ENCODE measurements at places on chromosomes 1 and 21. TPM values are rescaled to one million over a fixed set of nuclear protein-coding genes. Genes with fewer than 3 reads are reported as not detected.

The IER5 gene
- 33.9 TPM for polyA plus RNA-seq

The FCGR3B gene
- 13.2 TPM for polyA plus RNA-seq

The OR14I1 gene
- polyA plus RNA-seq: not detected

The ACTL8 gene
- polyA plus RNA-seq: not detected

The LINGO4 gene
- not detected for polyA plus RNA-seq

The TTC22 gene
- 1.9 TPM for polyA plus RNA-seq

The PHTF1 gene
- 7.4 TPM for polyA plus RNA-seq

The GLIS1 gene
- polyA plus RNA-seq: 0.26 TPM

The RUNX3 gene
- 17.3 TPM for polyA plus RNA-seq

The OR14K1 gene
- polyA plus RNA-seq: not detected

The PGLYRP4 gene
- polyA plus RNA-seq: not detected

The PUSL1 gene
- 9.8 TPM for polyA plus RNA-seq

The TAF1A gene
- polyA plus RNA-seq: 4.9 TPM

The NMNAT2 gene
- 0.05 TPM for polyA plus RNA-seq

The TFB2M gene
- 10.2 TPM for polyA plus RNA-seq

The ADGRL2 gene
- 7.1 TPM for polyA plus RNA-seq

The C1orf216 gene
- 4.2 TPM for polyA plus RNA-seq

The ILF2 gene
- 90.3 TPM for polyA plus RNA-seq

The HCRTR1 gene
- not detected for polyA plus RNA-seq

The AMY2A gene
- polyA plus RNA-seq: 0.09 TPM

The TMOD4 gene
- 0.44 TPM for polyA plus RNA-seq

The TRIM46 gene
- polyA plus RNA-seq: 0.46 TPM

The MARK1 gene
- 1.2 TPM for polyA plus RNA-seq

The MAB21L3 gene
- 0.07 TPM for polyA plus RNA-seq

The NOS1AP gene
- polyA plus RNA-seq: not detected

The CFH gene
- polyA plus RNA-seq: 7.3 TPM

The LCE1D gene
- polyA plus RNA-seq: not detected

The YARS1 gene
- 28.7 TPM for polyA plus RNA-seq

The RPS8 gene
- 6,194 TPM for polyA plus RNA-seq

The FOXO6 gene
- 0.20 TPM for polyA plus RNA-seq

The POU2F1 gene
- polyA plus RNA-seq: 3.1 TPM

The ZNF436 gene
- 2.8 TPM for polyA plus RNA-seq

The PGLYRP3 gene
- not detected for polyA plus RNA-seq

The TMEM200B gene
- 0.98 TPM for polyA plus RNA-seq

The TMEM79 gene
- 5.3 TPM for polyA plus RNA-seq

The HOOK1 gene
- polyA plus RNA-seq: 1.8 TPM

The CALML6 gene
- 0.85 TPM for polyA plus RNA-seq

The MORC3 gene
- polyA plus RNA-seq: 15.5 TPM

The SAMD11 gene
- 33.2 TPM for polyA plus RNA-seq

The AQP10 gene
- 0.09 TPM for polyA plus RNA-seq

The DENND1B gene
- 4.1 TPM for polyA plus RNA-seq

The PDE9A gene
- 33.5 TPM for polyA plus RNA-seq

The TRAPPC10 gene
- polyA plus RNA-seq: 6.0 TPM

The TFF2 gene
- polyA plus RNA-seq: not detected

The FBLIM1 gene
- 9.6 TPM for polyA plus RNA-seq

The LCE1B gene
- not detected for polyA plus RNA-seq

The GBP5 gene
- polyA plus RNA-seq: 16.8 TPM

The SELP gene
- 1.2 TPM for polyA plus RNA-seq

The SLC26A9 gene
- 0.03 TPM for polyA plus RNA-seq

The ARHGAP30 gene
- polyA plus RNA-seq: 31.1 TPM

The HS2ST1 gene
- 6.5 TPM for polyA plus RNA-seq

The MNDA gene
- 23.3 TPM for polyA plus RNA-seq

The ARHGEF16 gene
- polyA plus RNA-seq: 0.29 TPM

The LY9 gene
- 38.4 TPM for polyA plus RNA-seq

The NPL gene
- polyA plus RNA-seq: 21.9 TPM

The NBPF4 gene
- not detected for polyA plus RNA-seq

The KRTAP22-1 gene
- not detected for polyA plus RNA-seq

The MCOLN3 gene
- 0.68 TPM for polyA plus RNA-seq

The TMEM269 gene
- polyA plus RNA-seq: 0.06 TPM

The PARP1 gene
- polyA plus RNA-seq: 39.2 TPM

Measured in spleen (tissue), 13 donors.